Fibroblast of pulmonary artery (primary cell): ENCODE measurements at places on chromosomes 11 and 22.

DNA sequence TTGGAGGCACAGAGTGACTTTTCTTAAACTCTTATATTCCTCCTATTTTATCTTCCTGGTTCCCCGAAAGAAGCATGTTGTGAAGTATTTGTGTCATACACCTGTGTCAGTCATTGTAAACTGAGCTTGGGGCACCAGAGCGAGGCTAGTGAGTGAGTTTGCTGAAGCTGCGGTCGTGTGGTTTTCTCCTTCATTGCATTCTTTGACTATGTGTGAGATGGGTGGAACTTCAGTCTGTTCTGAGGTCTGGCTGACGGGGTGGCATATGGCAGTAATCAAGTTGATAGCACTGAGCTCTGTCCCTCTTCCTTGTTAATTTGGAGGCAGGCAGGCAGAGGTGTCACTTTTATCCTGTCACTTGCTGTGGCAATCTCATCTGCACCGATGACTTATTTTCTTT is 4.2 kb downstream of the VPS26B start:
- no peak for DNase-seq

DNA sequence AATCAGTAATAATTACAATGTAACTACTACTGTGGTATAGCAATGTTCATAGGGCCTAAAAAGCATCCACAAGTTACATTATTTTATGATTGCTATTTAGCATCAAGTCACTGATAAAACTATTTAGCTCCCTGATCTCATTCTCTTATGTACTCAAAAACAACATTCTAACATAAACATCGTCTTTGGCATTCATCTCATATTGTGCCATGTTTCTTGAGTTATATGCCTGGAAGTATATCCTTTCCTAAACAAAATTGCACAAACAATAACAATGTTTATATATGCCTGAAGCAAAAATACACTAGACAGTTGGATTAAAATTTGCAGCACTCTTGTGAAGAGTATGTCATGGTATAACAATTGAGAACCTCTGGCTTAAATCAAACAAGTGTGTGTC is 34.1 kb downstream of the HORMAD2 start:
- DNase-seq, result no peak

DNA sequence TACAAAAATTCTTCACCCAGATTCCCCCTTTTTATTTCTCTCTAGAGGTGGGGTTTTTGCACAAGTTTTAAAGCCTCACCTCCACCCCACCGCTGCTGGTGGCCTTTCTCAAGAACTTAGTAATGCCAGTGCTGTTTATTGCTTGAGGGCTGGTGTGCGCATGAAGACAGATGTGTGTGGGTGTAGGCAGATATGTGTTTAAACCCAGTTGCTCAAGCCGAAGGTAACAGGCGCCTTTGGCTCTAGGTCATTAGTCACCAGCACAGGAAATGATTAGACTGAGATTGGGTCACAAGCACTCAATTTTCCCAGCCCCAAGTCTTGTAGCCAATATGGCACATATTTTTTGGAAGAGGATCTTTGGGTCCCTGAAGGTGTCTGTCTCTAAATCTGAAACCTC is 2.7 kb upstream of the CLMP start:
- DNase-seq, result peak; percentile 91

GRCh38 chr22:43343262-43343669 is at the start of gene SCUBE1:
Gene SCUBE1 (minus strand): TSS chr22:43343372. CDS start chr22:43343261, 111 bp downstream.
- DNase-seq, result peak; percentile 20

- peak; percentile 26 for DNase-seq
Observed at GRCh38 chr11:45815747-45816146, 10.8 kb downstream of the SLC35C1 start.

DNA sequence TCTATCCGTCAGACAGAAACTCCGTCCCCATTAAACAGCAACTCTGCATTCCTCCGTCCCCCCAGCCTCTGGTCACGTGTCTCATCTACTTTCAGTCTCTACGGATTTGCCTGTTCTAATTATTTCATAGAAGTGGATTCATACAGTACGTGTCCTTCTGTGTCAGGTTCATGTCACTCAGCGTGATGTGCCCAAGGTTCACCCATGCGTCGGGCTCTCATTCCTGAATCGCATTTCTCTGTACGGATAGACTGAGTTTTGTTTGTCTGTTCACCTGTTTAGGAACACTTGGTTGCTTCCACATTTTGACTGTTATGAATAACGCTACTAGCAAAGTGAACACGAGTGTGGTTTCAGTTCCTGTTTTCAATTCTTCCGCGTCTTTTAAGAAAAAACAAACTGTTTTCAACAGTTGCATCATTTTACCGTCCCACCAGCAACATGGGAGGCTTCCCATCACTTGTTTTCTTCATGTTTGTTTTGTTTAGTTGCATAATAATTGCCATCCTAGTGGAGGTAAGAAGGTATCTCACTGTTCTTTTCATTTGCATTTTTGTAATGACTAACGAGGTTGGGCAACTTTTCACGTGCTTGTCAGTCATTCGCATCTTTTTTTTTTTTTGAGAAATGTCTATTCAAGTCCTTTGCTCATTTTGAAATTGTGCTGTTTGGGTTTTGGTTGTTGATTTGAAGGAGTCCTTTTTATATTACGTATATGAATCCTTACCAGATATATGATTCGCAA is 8.9 kb upstream of the NLRP6 start:
- no peak for DNase-seq

GRCh38 chr11:35289821-35290220 is 129.5 kb downstream of the SLC1A2 start:
- peak; percentile 64 for DNase-seq

- no peak for DNase-seq
Observed at GRCh38 chr11:105027678-105028077, 4.7 kb upstream of the CASP5 start.
